ENCODE measurements at places on chromosomes 11 and 22. TPM values are rescaled to one million over a fixed set of nuclear protein-coding genes. Genes with fewer than 3 reads are reported as not detected.

Gene OR4C15
- total RNA-seq = not detected

Gene CYP2D6
- total RNA-seq = 3.8 TPM

Gene ROBO4
- total RNA-seq = 7.9 TPM

Gene MFNG
- 16.1 TPM for total RNA-seq

Gene OR4D5
- 2.1 TPM for total RNA-seq

Gene NXPE2
- total RNA-seq = 43.8 TPM

Gene PHRF1
- 35.0 TPM for total RNA-seq

Gene GAB4
- not detected for total RNA-seq

GRCh38 chr11:108635106-108635505 is 29.8 kb upstream of the DDX10 start:
- DNase-seq = no peak

- peak; percentile 65 for DNase-seq
Observed at GRCh38 chr11:118010738-118011461, 24.7 kb downstream of the IL10RA start.

DNA sequence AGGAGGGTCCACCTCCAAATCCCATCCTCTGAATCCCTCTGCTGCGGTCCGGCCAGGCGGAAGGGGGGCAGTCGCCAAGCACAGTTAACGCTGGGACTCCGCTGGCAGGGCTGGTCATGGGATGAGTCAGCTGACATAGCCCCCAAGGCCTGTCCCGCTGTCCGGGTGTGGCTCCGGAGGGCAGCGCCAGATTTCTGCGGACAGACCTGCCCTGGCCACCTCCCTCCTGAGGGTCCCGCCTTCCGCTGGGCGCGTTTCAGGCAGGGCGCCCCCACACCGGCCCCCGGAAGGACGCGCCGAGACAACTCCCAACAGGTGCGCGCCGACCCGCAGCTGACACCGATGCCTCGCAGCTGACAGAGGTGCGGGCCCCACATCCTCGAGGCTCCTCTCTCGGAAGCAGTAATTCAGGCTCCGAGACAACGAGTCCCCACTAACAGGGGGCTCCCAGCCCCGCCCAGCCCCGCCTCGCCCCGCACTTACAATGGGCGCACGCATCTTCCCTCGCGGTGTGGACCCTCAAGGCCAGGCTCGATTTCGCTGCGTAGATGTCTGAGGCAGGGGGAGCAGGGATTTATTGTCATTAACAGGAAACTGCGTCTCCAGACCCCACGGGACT is 607 bp downstream of the PLAAT3 start:
- DNase-seq = peak; percentile 37

DNA sequence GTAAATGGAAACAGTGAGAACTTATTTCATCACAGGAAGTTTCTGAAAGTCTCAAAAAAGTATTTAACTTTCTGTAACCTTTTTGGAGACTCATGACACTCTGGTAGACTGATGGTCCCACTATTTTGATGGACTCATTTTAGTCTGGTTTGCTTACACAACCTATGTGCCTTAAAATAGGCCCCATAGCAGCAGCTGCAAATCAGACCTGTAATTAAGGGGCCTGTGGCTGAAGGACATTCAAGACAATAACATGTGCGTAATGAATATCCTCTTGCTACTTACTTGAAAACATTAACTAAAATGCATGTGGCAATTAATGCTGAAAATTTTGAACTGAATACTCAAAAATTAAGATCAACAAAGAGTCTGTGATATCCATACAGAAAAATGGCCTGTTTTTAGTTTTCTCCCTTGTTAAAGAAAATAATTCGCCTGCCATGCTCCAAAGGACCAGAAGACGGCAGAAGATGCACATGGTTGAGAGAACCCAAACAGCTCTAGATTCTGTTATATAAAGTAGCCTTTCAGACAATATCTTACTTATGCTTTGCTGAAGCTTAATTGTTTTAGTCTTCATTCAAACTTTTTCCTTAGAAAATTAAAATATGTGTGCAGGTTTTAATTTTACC is 568.5 kb downstream of the KCNA4 start:
- no peak for DNase-seq

GRCh38 chr11:46357483-46357936 is 10.2 kb downstream of the DGKZ start:
- no peak for DNase-seq

DNA sequence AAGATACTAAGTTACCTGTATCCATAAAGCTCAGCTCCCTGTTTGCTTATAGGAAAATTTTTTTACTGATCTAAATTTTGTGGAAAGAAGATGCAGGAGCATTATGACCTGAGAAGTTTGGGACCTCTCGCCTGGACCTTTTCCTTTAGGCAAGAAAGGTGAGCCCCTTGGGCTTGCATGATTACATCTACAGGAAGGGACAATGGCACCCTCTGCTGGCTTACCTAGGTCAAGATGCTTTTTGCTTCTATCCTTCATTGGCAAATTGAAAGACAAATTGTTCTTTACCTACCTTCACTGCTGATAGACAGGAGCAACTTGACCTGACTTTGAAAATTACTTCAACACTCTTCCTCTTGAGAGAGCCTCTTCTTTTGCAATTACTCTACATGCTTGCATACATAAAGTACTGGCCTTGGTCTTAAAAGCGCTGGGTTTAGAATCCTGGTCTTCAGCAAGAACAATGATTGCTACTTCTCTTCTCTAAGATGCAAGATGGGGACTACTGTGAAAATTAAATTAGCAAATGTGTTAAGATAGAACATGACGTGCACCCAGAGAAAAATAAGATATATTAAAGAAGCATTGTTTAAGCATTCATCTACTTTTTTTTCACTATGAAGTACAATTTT is 147.2 kb downstream of the TRPC6 start:
- no peak for DNase-seq

DNA sequence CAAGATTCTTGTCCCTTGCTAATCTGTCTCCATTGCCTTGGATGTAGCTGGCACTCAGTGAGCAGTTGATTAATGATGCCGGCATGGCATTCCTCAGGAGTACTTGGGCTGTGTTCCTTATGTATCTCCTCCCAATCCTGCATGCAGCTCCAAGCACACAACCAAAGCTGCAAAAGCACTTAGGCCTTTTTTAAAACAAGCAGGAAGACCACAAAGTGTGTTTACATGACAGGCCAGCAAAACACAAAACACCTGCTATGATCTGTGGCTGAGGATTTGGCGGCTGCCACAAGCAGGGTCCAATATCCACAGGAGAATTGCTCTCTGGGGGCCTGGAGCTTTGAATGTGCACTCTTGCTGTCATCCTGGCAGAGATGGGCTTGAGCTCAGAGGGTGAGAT is 8.9 kb downstream of the ABTB2 start:
- no peak for DNase-seq

DNA sequence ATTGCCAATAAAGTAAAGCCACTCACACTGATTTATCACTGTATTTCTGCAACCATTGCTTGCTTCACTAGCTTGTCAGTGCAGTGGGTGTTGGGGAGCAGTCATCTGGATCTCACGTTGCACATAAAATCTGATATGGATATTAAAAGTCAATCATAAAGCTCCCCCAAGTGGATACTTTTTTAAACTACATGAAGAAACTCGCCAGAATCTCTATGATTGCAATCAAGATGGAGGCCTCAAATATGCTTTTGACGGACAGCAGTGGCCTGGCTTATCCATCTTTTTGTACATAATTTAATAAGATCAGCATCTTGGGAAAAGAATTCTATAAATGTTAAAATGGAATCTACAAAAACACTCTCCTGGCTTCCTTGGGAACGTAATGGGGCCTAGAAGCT is 137.7 kb downstream of the WT1 start:
- DNase-seq = no peak

- no peak for DNase-seq
Observed at GRCh38 chr11:130514316-130514715, 65.9 kb downstream of the ADAMTS15 start.

DNA sequence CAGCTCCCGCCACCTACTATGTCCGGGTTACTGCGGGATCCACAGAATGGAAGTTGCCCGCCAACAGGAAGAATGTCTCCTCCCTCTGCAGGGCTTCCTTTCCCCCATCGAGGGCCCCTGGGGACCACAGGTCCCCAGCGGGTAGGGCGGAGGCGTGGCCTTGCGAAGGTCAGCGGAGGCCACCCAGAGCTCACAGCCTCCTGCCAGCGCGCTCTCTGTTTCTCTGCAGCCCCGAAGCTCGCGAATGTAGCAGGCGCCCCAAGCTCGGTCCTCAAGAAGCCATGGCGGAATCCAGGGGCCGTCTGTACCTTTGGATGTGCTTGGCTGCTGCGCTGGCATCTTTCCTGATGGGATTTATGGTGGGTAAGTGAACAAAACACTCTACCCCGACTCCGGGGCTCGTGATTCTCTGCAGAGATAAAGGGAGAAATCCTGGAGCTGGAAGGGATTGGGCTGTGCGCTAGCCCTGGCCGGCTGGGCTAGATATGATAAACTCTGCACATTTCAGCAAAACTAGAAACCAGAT is at the start of gene NAALAD2:
NAALAD2 (plus strand) TSS at position 186 of the 526 bp plus-strand sequence; CDS start at position 282, 96 bp downstream.
- DNase-seq = peak; percentile 12
